Activated CD8-positive, alpha-beta memory T cell treated with anti-CD3 and anti-CD28 coated beads for 4 hours (primary cell): ENCODE measurements at places on chromosomes 12 and 14.

GRCh38 chr14:102071283-102071998 is 15.4 kb downstream of the HSP90AA1 start:
- DNase-seq: no peak

DNA sequence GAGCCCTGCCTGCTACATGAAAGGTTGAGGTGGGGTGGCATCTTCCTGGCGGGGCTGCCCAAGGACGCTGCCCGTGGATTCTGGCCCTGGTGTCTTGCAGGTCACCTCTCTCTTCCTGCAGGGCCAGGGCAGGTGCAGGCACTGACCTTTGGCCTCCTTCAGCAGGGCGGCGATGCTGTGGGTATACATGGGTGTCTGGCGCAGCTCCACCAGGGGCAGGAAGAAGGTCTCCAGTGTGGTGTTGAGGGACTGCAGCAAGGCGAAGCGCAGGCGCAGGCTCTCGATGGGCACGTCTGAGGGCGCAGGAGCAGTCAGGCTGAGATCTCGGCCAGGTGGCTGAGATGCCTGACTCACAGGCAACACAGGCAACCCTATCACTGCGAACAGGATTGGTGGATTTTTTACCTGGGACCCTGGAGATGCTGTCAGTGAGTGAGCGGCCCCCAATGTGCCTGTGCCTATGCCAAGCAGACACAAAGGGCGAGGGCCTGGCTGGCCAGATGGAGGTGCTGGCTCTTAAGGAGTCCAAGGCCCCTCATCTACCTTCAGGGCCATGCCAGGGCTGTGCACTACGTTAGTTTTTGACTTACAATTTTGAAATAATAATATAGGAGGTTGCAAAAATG is 45.7 kb downstream of the TRAFD1 start:
- DNase-seq: no peak

- no peak for DNase-seq
Observed at GRCh38 chr12:79055926-79056674, 191.5 kb downstream of the SYT1 start.

DNA sequence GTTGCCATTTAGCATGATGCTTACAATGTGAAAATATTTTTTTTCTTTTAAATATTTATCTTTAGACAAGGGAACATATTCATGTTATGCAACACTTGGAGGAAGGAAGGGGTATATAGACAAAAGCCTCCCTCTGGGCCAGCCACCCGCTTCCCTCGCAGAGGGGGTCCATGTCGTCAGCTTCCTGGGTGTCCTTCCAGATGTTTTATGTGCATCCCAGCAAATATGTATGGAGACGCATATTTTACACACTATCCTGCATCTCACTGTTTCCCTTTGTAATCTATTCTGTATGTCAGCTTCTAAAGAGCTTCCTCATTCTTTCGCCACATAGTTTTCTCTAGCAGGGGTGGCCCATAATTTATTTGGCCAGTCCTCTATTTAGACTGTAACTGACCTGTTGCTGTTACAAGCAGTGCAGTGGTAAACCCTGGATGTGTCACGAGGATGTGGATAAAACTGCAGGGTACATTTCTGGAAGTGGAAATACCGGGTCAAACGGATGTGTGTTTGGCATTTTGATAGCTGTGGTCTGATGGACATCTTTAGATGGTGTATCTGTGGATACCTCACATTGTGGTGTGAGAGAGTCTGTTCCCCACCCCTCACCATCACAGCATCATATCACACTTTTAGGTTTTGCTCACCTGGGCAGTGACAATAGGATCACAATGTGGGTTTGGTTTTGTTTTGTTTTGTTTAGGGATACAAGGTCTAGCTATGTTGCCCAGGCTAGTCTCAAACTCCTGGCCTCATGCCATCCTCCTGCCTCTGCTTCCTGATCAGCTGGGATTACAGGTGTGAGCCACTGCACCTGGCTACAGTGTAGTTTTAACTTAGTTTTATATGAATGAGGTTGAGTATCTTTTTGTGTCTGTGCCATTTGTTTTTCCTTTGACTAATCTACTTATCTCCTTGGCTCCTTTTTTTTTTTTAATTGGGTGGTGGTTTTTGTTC is 31.6 kb downstream of the FAM222A start:
- no peak for DNase-seq

DNA sequence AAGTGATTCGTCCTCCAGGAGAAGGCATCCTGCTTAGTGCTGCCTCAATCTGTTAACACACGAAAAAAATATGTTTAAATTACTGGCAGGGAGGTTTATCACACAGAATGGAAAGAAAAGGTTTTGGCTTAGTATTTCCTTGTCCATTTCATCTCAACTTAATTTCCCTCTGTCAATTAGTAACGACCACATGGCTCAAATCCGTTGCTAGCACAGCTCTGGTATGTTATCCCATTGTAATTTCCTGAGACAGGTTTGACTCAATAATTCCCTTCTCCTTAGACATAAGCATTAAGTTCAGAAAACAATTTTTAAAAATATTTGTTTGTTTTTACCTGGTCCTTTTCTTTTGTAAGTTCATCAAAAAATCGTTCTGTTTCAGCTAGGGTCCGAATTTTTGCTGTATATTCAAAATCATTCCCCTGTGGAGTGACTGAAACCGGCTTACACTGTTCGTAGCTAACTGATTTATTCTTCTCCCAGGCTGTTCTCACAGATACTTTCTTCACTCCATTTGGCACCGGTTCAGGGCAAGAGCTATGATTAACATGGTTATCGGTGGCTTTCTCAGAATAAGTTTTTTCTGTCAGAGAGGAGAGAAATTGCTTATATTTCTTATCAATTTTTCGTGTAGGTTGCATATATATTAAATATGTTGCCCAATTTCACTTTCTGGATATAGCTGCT is 10.1 kb upstream of the PITPNM2 start:
- DNase-seq: no peak

GRCh38 chr14:77988970-77989369 is 181.2 kb upstream of the NRXN3 start:
- DNase-seq: no peak
